Hepatocyte (in vitro differentiated cells): ENCODE measurements at places on chromosomes 4 and X. TPM values are rescaled to one million over a fixed set of nuclear protein-coding genes. Genes with fewer than 3 reads are reported as not detected.
A peak's percentile ranks its signal among the peaks of the same experiment; 100 is the strongest.

NUP62CL gene
- 1.7 and 1.9 TPM in 2 replicates for polyA plus RNA-seq

GRCh38 chrX:10474913-10475568 is 145.3 kb downstream of the MID1 start:
- DNase-seq = no peak

CENPI gene
- polyA plus RNA-seq = 0.42 and 0.78 TPM in 2 replicates

GRCh38 chrX:24672701-24673190 is 21.0 kb upstream of the POLA1 start:
- DNase-seq = peak; percentile 69

DNA sequence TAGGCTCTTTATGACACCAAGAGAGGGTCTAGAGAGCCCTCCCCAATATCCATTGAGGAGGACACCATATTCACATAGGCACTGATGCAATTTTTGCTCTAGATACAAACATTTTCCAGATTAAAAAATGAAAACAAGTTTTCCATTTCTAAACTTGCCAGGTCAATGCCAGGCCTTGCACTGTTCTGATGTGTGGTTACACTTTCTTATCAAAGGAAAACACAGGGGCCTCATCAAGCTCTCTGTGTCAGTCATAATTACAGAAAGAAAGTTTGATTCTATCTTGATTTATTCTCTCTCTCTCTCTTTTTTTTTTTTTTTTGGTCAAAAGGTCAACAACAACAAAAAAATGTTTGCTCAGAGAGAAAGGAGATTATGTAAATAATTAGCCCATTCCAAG is 80.2 kb upstream of the ACSL4 start:
- no peak for DNase-seq

DSPP gene
- polyA plus RNA-seq = 0.17 TPM in 1 of 2 replicates, not detected in the other

KDM5C gene
- 74.5 and 85.5 TPM in 2 replicates for polyA plus RNA-seq

DNA sequence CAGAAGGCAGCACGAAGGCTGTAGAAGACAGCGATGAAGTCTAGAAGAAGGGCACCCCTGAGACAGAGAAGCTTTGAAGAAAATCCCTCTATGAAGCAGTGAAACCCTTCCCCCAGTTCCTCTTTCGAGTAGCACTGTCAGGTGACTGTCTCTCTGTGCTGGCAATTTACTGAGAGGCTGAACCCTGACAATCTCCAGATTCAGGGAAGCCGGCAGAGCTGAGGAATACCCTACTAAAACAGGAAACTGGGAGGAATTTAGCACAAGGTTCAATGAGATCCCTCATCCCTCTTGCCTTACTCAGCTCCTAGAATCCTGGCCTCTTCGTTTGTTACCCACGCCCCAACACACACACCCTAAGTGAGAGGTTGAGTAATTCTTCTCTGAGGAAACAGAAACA is 239.7 kb upstream of the NOCT start:
- DNase-seq = peak; percentile 44

SLC10A7 gene
- polyA plus RNA-seq = 8.3 and 9.0 TPM in 2 replicates

GRCh38 chr4:41795796-41796385 is 47.4 kb upstream of the PHOX2B start:
- no peak for DNase-seq

- DNase-seq = no peak
These were observed 10.8 kb upstream of the ADH1A start for GRCh38 chr4:99301376-99302164.

DNA sequence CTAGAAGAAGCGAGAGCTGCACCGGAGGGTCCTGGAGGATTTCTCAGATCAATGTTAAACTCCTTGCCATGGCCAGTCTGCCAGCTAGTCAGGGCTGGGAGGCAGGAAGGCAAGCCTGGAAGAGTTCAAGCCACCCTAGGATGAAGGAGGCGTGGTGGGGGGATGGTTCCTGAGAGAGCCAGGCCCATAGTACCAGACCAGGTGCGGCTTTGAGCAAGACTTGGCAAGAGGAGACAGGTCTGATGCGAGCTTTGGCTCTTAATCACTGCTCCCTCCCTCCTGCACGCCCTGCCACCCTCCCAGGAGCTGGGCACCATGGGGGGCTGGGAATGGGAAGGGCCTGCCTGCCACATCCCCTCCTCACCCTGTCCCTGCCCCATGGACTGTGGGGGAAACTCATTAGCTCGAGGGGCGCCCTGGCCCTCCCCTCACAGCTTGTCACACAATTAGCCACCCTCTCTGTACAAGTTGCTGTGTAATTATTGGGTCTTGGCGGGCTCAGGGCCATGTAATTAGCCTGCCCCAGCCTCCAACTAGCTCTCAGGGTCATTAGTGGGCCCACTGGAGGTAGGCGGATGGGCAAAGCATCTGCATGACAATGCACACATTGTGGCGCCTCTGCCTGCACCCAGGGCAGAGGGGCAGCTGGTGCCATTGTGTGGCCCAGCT is 50.3 kb downstream of the EFNB1 start:
- no peak for DNase-seq

DNA sequence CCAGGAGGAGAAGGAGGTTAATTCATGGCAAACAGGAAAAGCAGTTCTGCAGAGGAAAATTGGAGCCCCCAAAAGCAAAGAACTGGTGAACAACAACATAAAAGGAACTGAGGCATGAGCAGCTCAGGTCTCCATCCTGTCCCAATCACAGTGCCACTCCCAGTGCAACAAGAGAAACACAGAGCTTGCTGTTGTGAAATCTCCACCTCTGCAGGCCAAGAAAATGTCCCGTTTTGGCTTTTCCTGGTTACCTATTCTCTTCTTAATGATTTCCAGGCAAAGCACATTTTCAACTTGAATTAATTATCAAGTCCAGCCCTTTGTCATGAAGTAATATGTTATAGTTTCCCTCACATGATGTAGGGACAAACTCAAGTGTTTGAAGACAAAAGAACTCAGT is 778 bp downstream of the C1QTNF7 start:
- no peak for DNase-seq

GATA1 gene
- 0.13 TPM in 1 of 2 replicates, not detected in the other for polyA plus RNA-seq

DNA sequence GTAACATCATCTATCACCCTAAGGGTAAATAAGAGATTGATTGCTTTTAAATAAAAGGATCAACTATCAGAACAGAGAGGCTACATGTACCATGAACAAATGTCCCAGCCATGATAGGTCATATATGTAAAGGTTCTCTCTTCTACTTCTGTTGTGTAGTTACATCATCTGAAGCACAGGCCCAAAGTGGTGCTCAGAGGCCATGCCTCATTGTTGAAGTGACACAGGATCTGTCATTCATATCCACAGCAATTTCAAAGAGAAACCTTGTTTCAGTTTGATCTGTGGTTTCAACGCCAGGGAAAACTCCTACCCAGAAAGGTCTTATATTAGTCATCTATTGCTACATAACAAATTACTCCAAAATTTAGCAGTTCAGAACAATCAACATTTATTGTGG is 269.2 kb upstream of the MAOA start:
- no peak for DNase-seq

- DNase-seq = no peak
These were observed 336.9 kb downstream of the ZNF674 start for GRCh38 chrX:46208225-46208854.
